ENCODE measurements at places on chromosomes 11 and 22.

DNA sequence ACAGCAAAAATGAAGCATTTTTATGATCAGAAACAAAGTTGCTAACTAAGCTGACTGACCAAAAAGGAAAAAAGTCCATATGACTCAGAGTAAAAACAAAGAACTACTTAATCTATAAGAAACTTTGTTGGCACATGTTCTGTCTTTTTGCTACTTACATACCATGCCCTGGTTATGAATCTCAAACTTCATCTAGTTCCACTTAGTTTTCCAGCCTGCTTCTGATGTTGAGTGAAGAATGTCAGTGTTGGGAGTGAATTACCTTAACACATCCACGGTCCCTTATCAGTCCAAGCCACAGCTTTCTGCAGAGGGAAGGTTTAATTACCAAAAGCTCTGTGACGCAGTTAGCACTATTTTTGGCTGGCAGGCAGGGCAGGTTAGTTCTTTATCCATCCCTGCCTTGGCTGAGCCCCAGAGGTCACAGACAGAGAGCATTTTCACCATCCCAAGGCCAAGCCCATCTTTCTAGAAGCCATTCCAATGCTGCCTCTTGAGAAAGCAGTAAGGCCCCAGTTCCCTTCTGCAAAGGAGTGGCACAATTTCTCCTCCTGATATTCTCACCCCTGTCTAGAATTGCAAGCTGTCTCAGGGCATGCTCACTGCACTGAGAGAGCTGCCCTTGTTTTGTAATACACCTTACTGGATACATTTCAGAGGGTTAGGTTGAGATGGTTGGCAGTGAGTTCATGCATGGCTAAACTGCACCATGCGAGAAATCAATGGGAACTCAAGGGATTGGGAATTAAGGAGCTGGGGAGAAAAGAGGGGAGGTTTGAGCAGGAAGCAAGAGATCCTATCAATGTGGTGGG, 67.1 kb downstream of the SLC1A2 start:
- DNase-seq = no peak

- DNase-seq = no peak
Observed at GRCh38 chr11:102780491-102780918, at the start of gene MMP10. TSS of gene MMP10 (minus strand) at chr11:102780628. CDS start at chr11:102780591, 37 bp downstream.

DNA sequence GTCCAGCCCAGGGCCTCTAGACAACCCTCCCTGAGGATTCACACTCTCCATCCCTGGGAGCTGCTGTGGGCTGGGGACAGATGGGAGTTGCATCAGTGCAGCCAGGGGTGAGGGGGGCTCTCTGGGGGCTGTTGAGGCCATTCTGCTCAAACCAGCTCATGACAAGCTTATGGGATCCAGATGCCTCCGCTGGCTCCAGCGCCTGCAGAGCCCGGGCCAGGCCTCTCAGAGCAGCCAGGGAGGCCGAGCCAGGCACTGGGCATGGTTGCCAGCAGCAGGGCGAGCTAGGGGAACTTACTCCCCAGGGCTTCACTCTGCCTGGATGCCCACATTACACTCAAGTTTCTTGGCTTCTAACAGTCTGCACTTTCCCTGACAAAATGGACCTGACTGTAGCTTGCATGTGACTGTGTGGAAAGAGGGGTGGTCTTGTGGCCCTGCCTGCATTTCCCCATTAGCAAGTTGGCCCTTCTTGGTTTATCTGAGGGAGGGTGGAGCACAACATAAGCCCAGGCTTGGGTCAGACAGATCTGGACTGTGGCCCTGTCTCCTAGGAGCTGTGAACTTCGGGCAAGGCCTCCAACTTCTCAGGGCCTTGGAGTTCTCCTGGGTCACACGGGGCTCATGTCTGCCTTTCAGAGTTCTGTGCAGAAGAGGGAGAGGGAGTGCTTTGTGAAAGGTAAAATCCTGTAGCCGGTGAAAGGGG, 34.5 kb upstream of the CYB5R3 start:
- no peak for DNase-seq

DNA sequence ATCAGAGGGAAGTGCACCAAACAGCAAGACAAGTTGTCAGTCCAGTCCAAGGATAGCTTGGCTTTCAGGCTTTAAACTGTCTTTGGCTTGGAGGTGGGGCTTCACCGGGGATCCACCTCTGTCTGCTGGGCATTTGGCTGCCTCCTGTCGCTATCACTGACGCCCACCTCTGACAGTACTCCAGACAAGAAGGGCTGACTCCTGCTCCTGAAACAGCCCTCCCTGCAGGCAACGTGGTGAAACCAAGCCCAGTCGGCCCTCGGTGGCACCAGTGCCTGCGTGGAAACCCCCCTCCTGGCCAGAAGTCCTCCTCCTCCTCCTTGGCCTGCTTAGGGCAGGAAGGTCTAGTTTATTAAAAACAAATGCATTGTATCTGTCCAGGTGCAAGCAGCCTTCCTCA, 16.9 kb downstream of the DHCR7 start:
- no peak for DNase-seq

All from non-pigmented ciliary epithelial cell (primary cell).